Activated naive CD8-positive, alpha-beta T cell treated with anti-CD3 and anti-CD28 coated beads, Interleukin-2, amount 50 U/mL, for 16 hours (primary cell): ENCODE measurements at places on chromosomes 16 and 17.
A peak's percentile ranks its signal among the peaks of the same experiment; 100 is the strongest.

GRCh38 chr17:6502871-6503509 is 53.4 kb downstream of the PITPNM3 start:
- no peak for DNase-seq

- DNase-seq = no peak
Observed at GRCh38 chr16:88489163-88489741, 36.2 kb downstream of the ZFPM1 start.

DNA sequence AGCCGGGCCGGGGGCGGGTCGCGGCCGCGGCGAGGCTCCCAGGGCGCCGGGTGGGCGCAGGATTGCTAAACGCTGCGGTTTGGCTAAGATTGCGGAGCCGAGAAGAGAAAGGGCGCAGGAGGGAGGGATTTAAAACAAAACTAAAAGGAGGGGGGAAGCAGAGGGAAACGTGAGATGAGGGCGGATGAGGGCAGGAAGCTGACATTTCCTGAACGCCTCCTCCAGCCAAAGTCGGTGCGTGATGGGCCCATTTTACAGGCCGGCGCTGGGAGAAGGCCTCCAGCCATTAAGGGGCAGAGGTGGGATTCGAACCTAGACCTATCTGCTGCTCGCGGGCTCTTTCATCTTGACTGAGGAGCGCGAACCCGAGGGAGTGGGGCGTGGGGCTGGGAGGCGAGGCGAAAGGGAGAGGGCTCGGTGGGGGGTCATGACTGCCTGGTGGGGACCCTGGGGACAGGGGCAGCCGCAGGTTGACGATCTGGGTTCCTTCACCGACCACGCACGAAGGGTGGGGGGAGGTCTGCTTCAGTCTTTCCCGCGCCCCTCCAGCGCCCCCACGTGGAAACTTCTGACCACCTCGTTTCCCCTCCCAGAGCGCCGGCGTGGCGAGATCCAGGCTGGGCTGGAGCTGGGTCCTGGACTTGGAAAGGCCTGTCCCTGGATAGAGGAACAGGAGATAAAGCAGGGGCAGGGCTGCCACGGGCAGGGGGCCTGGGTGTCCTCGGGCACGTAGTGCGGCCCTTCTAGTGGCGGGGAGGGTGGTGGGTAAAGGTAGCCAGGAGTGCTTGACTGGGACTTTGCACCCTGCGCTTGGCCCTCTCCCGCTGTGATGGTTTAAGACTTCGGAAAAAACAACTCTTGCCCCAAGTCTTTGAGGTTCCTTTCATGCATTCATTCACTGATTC is 3.8 kb upstream of the TAC4 start:
- DNase-seq = peak; percentile 32

DNA sequence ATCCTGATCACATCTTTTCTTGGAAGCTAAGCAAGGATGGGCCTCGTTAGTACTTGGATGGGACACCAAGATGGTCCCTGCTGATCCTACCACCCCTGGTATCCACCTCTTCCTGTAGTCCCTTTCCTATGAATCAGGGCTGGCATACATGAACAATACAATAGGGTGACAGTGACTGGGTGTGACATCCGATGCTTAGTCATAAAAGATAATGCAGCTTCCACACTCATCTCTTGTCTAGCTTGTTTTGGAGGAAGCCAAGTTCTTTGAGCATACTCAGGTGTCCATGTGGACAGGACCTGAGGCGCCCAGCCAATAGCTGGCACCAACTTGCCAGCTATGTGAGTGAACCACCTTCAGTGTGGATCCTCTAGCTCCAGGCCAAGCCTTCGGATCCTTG is 62.5 kb upstream of the NFAT5 start:
- DNase-seq = no peak

GRCh38 chr17:29848737-29849136 is 81.3 kb downstream of the SSH2 start:
- DNase-seq = no peak

GRCh38 chr17:76174037-76174436 is 33.0 kb upstream of the FOXJ1 start:
- DNase-seq = no peak

- no peak for DNase-seq
Observed at GRCh38 chr16:61309386-61309785, 726.9 kb downstream of the CDH8 start.

DNA sequence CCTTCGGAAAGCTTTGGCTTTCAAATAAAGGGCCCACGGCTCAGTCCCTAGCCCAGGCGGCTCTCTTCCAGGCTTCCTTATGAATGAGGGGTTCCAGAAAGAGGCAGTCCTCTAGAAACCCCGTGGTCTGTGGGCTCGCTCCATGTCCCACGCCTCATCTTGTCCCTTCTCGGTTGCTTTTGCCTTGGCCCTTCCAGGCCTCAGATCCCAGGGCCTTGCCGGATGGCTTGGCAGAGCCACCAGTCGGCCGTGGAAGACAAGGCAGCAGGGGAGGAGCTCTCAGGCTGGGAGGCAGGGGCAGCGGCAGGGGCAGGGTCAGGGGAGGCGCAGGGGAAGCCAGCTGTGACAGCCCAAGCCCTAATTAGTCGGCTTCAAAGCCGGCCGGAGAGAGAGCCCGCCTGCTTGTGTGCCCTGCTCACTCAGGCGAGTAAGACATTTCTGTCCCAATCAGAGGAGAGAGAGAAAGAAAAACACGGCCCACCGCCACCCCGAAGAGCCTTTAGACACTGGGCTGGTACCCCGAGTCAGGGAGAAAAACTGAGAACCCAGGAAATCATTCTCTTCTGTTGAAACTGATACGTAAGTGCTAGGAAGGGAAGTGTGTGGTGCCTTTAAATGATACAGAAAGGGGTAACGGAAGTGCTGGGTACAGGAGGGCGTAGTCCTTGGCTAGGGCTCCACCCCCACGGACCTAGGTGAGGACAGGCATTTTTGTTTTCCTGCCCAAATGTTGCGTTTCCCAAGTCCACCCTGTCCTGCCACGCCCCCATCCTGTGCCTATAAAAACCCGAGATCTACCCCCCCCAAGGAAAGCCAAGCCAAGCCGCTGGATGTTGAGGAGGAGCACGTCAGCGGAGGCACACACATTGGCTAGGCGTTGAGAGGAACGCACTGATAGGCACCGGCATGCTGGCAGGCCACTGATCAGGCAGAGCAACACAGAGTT is 27.8 kb upstream of the MEIOC start:
- DNase-seq = no peak

DNA sequence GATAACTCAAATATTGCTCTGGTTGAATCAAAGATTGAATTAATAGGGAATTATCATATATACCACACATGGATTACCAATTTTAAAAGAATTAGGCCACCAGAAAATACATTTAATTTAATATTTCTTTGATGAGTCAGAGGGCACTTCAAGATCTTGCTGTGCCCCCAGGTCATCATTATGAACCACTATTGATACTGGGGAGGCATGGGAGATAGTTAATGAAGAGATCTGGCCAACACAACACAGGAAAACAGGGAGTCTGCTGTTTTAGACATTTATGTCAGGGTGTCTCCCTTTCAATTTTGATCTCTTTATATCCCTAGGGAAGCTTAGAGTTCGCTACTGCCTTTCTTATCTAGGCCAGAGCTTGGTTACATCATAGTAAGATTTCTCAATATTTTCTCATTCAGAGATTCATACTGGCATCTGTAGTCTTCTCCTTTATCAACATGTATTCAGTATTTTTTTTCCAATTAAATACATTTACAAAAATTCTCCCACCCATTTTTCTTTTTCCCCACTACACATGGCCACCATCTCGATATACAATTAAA is 158.3 kb upstream of the ZFHX3 start:
- no peak for DNase-seq

- DNase-seq = no peak
Observed at GRCh38 chr17:17075125-17075781, 33.0 kb downstream of the MPRIP start.

GRCh38 chr17:78450696-78451345 is 72.4 kb downstream of the PGS1 start:
- no peak for DNase-seq

DNA sequence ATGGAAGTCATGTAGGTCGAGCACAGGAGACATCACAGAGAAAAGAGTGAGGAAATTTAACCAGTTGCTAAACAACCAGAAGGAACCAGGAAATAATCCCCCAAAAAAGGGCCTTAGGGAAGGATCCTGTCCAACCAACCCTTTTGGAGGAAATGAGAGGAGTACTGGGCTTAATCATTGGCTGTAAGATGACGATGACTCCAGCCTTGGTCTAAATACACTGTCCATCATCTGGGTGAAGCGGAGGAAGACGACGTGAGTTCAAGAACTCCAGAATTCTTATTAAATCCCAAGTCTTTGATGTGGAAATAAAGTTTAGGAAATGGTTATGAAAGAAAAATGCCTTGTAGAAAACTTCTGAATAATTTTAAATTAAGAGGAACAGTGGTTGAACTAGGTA is 11.5 kb upstream of the ALOX15 start:
- DNase-seq = no peak

DNA sequence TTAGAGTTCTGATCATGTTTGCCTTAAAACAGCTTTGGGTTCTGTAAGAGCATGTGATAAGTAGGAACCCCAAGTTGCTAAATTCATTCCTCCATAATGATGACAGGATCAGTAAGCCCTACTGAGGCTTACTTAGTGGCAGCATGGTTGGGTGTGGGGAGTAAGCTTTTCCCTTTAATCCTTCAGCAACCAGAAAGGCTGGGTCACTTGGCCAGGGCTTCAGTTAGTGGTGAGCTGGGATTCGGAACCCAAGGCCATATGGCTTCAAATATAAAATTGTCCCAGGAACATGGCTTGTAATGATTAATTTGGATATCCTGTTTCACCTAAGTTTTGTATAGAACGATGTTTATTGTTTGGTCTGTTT is 850 bp downstream of the GINS3 start:
- DNase-seq = no peak

- DNase-seq = no peak
Observed at GRCh38 chr17:72397687-72398086, 276.9 kb downstream of the SOX9 start.

DNA sequence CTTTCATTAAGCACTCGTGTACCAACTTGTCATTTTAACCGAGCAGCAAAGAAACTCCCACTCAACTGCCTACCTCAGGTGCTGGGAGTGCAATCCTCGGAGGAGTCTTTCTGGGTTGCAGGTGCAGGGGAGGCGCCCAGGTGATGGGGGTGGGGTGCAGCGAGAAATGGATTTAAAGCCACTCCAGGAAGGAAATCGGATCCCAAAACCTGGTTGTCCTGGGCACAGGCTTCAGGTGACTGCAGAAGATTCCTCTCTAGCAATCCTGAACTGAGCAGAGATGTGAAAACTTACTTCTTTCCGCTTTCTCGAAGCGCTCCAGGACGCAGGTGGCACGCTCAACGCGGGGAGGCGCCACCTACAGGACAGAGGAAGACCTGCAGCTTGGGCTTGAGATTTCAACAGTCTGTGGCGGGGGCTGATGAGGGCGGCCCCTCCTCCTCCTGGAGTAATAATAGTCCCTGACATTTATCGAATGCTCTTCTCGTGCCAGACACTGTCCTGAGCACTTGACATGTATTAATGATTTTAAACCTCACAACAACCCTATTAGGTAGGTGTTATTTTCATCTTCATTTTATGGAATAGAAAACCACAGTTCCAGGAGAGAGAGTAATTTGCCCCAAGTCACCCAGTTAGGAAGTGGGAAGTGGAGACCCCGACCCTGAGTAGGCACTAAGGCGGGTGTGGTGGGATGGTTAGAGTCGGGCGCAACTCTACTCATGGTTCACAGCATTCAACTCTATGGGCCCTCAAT is 27.2 kb upstream of the SKAP1 start:
- DNase-seq = peak; percentile 44

- DNase-seq = no peak
Observed at GRCh38 chr17:74240618-74241205, 27.3 kb downstream of the TTYH2 start.

GRCh38 chr17:40253565-40253964 is 34.1 kb upstream of the CDC6 start:
- no peak for DNase-seq

DNA sequence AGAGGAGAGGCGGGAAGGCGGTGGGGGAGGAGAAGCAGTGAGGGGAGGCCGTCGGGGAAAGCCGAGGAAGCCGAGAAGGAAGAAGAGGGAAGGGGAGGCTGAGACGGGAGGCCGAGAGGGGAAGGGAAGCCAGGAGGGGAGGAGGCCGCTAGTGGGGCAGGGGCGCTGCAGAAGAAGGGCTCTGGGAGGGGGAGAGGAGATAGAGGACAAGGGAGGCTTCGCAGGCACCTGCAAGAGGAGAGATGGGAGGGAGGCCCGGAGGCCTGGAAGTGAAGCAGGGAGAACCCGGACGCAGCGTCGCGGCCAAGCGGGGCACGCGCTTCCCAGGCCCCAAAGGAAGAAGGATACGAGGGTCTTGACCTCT is 2.3 kb downstream of the C17orf58 start:
- no peak for DNase-seq

- DNase-seq = no peak
Observed at GRCh38 chr17:1060991-1061390, 64.1 kb downstream of the TIMM22 start.

DNA sequence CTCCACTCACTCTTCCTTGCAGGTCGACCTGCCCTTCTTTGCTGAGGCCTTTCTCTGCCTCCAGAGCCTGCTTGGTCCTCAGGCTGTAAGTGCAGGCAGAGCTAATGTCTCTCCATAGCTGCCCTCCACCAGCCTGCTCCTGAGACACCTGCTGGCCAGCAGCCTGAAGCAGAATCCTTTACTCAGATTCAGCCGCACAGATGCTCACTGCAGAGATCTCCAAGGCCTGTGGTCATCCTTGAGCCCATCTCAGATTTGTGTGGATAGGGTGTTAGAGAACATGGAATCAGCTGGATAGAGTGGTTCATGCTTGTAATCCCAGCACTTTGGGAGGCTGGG is 11.5 kb downstream of the DEXI start:
- DNase-seq = no peak

GRCh38 chr16:53369921-53370320 is 64.3 kb upstream of the RBL2 start:
- DNase-seq = no peak

DNA sequence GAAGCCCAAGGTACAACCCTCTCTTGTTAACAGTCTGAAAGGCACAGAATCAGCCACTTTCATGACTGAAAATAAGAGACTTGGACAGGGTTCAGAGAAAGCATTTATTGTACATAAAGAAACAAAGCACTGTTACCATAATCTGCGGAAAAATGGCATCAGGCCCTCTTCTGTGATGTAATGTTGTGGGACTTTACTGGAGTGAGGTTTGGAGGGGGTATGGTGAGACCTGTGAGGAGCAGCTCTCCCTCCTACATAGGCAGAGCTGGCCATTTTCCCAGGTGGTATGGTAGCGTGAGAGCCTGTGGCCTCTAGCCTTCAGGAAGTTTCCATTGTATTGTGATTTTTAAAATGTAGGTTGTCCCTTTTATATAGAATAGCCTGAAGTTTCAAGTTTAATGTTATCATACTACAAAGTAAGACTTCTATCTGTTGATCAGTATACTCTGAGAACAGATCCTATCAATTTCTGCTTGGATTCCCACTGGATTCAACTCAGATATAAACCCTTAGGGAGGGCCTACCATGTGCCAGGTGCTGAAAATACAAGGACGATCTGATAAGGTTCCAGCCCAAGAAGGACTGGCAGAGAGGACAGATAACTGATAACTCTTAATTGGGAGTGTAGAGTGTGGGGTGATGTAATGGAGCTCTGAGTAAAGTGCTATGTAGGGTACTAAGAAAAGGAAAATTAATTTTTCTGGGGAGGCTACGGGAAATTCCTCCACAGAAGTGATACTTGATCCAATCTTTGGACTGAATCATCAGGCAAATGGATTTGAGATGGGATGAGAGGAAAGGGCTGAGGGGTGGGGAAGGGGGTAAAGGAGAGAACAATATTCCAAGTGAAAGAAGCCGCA is 4.1 kb upstream of the YPEL2 start:
- DNase-seq = no peak

GRCh38 chr17:33871720-33872540 is 383.2 kb upstream of the CCL2 start:
- DNase-seq = no peak

- DNase-seq = no peak
Observed at GRCh38 chr17:49787884-49788477, 500 bp upstream of the KAT7 start.
